CD4-positive, alpha-beta T cell (primary cell): ENCODE measurements at places on chromosomes 7 and 10. TPM values are rescaled to one million over a fixed set of nuclear protein-coding genes. Genes with fewer than 3 reads are reported as not detected.

Gene NKX6-2
- not detected for total RNA-seq

Gene CALML5
- not detected for total RNA-seq

Gene PDE6C
- total RNA-seq, result not detected

GRCh38 chr10:102814873-102815661 is 22.1 kb downstream of the CYP17A1 start:
- peaks cover 15% of the 10 kb centered on the region for H3K4me1 ChIP-seq
- DNase-seq, result no peak
- no peak overlapping the region for H3K4me3 ChIP-seq

DNA sequence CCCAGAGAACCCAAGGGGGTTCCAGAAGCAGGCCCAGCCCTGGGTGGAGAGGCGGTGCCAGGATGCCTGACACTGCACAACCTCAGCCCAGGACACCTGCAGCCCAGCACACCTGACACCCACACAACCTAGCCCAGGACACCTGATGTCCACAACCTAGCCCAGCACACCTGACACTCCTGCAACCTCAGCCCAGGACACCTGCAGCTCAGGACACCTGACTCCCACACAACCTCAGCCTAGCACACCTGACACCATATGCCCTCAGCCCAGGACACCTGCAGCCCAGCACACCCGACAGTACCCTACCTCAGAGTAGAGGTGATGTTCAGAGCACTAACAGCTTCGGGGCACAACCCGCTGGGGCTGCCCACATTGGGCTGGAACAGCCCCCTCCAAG is 87.3 kb downstream of the PAXIP1 start:
- DNase-seq, result no peak
- H3K4me1 ChIP-seq, result peaks cover 10% of the 10 kb centered on the region
- no peaks in the 10 kb centered on the region for H3K36me3 ChIP-seq
- no peak overlapping the region for H3K4me3 ChIP-seq
- no peak overlapping the region for H3K27ac ChIP-seq
- H3K27me3 ChIP-seq, result peaks cover 10% of the 10 kb centered on the region

Gene HOXA13
- not detected for total RNA-seq

Gene PRKCQ
- 43.4 TPM for total RNA-seq

DNA sequence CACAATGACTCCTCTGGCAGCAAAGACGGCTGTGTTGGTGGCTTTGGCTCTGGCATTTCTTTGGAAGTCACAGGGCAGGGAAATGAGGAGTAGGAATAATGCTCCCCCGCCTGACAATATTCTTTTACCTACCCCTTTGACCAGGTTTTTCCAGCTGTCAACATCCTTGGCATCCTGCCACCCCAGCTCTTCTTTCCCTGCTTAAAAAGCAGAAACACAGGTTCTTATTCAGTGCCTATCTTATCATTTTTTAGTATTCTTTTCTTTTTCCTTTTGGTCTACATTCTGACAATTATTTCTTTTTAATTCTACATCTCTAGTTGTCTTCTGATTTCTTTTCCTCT is 97.7 kb downstream of the CREB5 start:
- peaks cover 2% of the 10 kb centered on the region for H3K27me3 ChIP-seq
- no peaks in the 10 kb centered on the region for H3K4me1 ChIP-seq
- no peaks in the 10 kb centered on the region for H3K36me3 ChIP-seq
- no peak overlapping the region for H3K4me3 ChIP-seq
